ENCODE measurements at places on chromosomes 1 and 21. TPM values are rescaled to one million over a fixed set of nuclear protein-coding genes. Genes with fewer than 3 reads are reported as not detected.

LPAR3 gene
- total RNA-seq, result not detected

FNDC10 gene
- 1.3 TPM for total RNA-seq

LCE3E gene
- total RNA-seq, result not detected

NUP210L gene
- total RNA-seq, result under 0.01 TPM

OR6N1 gene
- not detected for total RNA-seq

EVA1C gene
- total RNA-seq, result 15.9 TPM

HTR6 gene
- 0.13 TPM for total RNA-seq

ANGPTL3 gene
- not detected for total RNA-seq

All from dermis microvascular lymphatic vessel endothelial cell (primary cell).